Kasumi-1 (cell line): ENCODE measurements at places on chromosomes 2 and 18.
A peak's percentile ranks its signal among the peaks of the same experiment; 100 is the strongest.

- no peak for DNase-seq
Measured at GRCh38 chr2:391696-392095, 103.8 kb upstream of the ALKAL2 start.

DNA sequence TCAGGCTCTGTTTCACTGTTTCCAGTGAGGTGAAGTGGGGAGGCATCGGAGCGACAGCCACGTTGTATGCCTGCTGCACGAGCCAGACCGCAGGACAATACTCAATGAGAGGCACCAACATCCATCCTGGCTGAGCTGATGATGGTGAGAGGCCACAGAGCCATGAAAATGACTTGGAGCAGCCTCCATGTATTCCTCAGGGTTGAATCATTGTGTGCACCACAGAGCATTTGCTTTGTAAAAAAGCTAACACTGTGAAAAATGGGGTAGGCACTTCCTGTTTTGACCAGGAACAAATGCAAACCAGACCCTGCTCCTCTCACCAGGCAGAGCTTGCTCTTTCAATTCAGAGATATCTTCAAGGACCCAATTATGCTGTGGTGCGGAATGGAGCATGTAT, 87.2 kb downstream of the LPIN1 start:
- peak; percentile 33 for DNase-seq

- no peak for DNase-seq
Measured at GRCh38 chr18:38900031-38900430, 1334.4 kb upstream of the CELF4 start.

- no peak for DNase-seq
Measured at GRCh38 chr2:235607546-235608199, 113.8 kb downstream of the AGAP1 start.

DNA sequence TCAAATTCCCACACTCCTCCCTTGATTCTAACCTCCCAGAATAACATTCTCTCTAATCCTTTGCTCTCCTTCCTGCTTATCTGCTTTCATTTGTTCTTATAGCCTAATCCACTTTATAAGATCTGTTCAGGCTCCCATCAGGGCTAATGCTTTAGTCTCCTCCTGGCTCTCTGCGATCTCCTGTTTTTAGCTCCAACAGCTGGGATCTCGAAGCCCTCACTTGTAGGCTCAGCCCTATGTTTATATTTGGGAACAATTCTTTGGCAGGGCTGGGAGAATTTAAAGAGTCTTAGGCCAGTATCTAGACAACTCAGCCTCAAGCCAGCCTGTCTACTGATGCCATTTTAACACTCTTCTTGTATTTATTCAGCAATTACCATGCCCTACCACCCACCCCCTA, 27.2 kb upstream of the RAPH1 start:
- no peak for DNase-seq

DNA sequence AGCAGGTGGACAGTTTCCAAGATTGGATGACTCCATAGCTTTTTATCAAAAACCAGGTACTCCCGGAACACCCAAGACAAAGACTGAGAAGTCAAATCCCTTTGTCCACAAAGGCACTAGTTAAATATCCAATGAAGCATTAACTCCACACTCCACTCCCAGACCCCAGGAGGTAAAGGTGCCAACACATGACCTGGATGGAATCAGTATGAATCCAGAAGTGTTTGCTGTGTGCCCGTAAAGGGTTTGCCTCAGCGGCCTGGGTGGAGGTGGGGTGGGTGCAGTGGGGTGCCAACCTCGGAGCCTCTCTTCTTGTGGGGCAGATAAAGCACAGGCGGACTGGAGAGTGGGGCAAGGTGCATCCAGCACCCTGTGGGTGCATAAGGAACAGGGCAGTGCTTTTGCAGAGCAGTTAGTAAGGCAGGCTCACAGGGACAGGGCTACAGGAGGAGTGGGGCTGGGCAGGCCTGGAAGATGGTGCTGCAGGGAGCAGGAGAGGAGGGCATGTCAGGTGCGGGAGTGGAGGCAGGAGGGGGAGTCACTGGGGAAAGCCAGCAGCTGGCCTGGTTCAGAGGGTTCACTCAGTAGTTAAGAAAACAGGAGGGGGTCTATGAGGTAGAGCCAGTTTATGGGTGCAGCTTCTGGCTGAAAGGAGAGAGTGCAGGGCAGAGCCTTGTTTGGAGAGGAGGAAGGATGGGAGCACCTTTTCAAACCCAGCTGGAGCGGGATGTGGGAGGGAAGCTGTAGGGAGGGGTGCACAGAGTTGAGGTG, 208.4 kb upstream of the SMAD2 start:
- no peak for DNase-seq

GRCh38 chr2:181348107-181348837, 108.9 kb upstream of the ITGA4 start:
- DNase-seq: peak; percentile 29

DNA sequence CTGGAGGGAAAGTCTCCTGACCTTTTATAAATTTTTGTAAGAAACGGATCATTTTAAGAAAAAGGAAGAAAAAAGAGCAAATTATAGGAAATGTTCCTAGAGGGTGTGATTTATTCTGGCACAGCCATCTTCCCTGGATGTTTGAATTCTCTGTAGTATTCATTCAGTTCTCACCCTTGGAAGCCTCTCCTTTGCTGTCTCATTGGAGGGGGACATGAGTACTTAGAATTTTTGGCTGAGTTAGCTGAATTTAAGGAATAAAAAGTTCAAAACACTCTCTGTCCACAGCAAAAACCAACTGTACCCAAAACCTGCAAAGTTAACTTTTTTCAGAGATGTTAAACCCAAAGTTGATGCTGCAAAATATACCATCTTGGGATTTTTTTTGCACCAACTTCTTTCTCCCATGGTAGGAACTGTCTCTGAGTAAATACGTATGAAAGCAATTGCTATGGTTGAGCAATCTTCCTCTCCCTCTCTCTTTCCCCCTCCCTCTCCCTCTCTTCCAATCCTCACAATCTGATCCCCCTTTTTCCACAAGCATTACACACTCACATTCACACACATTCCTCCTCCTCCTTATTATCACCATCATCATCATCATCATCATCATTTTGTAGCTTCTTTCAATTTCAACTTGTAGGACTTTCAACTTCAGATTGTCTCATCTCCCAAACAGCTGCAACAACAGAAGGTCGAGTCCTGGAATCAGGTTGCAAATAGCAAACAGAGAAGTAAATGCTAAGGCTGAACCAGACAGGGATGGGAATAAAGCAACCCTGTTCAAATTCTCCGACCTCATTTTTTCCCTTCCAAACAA, 183.7 kb downstream of the GFPT1 start:
- DNase-seq: no peak

DNA sequence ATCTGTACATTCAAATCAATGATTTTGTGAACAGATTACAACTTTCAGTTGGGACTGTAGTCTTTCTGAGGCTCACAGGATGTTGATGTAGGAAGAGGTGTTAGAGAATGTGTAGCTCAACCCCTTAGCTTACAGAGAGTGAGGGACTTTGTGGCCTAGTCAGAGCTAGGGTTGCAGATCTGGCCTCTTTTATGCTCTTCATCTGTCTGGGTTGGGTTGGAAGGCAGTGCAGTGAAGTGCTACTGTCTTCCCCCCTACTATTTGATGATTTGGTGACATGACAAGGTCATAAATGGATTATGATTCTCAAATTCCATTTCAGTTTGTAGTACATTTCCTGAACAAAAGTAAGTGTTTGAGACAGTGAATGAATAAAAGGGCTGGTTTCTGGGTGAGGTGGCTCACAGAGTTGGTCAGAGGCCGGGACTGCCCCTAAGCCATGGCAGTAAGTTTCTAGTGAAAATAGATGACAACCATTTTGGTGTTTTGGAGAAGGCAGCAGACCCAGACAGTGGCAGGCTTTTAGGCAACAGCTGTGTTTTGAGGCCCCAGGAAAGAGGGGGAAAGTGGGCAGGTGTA, 21.6 kb downstream of the MAP4K4 start:
- DNase-seq: no peak

DNA sequence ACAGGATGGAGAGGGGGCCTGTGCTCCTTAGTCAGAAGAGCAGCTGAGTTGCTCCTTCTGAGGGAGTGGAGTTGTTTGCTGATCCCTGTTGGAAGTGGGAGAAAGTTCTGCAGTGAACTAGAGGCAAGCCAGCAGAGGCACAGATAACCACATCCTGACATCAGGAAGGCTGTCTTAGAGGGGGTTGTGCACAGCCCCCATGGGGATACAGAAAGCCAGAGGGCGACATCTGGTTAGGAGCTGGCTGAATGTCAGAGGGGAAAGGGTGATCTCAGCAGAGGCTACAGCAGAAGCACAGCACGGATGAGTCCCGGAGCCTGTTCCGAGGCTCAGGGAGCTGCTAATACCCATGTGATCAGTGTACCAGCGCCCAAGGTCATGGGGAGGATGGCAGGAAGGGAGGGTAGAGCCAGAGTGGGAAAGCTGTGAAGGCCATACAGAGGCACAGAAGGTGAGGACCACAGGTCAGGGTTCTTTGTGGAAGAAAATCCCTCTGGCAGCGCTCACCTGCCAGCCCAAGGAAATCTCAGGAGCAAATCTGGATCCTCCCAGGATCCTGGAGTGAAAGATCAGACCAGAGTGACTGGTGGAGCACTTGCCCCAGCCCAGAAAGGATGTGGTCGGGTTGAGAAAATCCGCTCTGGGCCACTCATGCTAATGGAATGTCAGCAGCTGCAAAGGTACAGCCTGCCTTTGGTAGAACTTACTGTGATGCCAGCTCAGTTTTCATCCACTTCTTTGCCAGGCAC, 111.8 kb downstream of the STPG4 start:
- DNase-seq: peak; percentile 18

- no peak for DNase-seq
Measured at GRCh38 chr2:186164325-186164724, 321.7 kb upstream of the ZC3H15 start.

DNA sequence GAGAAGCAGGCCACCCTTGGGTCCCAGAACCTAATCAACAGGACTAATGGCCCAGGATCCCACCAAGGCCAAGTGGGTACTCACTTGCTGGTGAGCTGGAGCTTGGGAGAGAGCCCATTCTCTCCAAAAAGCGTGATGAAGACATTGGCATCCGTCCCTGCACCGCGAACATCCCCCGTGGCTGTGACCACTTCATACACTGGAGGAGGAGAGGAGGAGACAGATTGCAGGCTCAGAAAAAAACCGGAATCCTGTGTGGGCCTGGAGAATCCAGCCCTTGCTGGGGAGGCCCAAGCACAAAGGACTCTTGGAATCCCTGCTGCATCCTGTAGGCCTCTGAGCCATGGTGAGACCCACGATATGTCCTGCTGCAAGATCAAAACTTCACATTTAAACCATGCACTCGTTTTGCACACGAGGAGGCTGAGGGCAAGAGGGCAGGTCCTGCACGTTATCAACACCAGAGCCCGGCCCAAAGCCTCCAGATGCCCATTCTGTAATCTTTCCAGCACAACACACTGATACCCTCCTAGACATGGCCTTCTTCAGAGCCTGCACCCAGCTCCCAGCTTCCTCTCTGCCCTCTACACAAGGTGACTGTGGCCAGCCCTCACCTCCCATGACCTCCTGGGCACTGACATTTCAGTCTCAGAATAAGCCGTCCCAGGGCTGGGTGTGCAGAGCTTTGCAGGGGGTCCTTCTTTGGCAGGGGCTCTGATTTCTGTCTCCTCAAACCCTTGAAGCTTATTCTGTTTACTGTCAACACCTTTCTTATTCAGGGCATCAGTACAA, 7.8 kb downstream of the LOXHD1 start:
- no peak for DNase-seq

DNA sequence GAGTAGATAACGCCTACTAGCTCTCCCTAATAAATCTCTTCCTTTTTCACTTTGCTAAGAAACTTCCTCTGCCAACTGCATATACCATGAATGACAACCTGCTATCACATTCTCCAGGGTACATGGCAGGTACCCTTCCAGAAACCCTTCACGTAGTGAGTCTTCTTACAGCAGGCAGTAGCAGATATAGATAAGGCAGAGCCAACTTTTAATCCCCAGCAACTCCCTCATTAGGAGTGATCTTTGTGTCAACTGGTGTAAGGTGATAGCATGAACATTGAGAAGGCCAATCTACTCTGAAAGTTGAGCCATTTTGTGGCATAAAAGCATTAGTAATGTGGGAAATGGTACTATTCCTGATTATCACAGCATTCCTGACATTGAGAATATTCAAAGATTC, 5.7 kb upstream of the STK17B start:
- no peak for DNase-seq

DNA sequence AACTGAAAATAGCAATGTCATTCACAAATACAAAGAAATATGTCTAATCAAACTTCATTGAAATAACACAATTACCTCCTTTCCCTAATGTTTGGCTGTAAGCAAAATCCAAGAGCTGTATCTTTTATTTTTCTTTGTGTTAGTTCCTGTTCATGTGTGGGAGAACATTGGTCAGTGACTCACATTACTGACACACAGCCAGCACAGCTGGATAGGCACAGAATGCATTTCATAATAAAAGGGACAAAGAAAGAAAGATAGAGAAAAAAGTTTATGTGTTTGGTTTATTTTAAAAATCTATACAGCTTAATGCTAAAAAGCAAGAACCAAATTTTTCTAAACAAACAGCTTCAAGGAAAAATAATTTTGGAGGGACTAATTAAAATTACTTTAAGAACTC, 185.6 kb upstream of the COL3A1 start:
- peak; percentile 85 for DNase-seq

DNA sequence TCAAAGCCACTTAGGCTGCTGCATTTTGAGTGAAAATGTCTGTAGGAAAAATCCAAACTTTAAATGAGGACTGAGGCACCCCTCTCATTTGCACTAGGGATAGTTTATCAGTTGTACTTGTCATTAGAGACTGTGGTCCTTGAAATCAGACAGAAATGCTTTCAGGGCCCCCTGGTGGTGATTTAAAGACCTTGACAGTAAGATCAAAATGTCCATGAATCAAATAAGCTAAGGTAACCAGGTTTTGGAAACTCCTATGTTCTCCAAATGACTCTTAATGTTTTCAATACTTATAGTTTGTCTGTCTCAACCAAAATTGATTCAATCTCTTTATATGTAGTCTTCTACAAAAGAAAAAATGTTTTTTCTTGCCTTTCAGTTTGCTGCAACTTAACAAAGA, 28.8 kb upstream of the DDX18 start:
- peak; percentile 68 for DNase-seq

DNA sequence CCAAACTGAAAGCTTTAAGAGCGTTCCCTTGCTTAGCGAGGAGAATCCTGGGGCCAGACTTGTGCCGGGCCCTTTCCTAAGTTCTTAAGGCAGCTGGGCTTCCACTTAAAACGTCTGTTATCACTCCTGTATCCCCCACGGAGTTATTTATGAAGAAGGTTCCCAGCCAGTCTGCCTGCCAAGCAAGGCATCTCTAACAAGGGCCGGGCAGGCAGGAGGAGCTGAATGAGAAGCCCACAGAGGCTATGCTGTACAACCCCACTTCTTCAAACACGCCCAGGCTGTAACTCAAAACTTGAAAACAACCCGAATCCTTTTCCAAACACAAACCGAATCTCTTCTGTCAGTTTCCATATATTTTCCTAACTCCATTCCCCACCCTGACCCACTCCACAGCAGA, 39.0 kb upstream of the ZFP36L2 start:
- DNase-seq: no peak
